Amniotic epithelial cell (primary cell): ENCODE measurements at places on chromosomes 5 and 9.

DNA sequence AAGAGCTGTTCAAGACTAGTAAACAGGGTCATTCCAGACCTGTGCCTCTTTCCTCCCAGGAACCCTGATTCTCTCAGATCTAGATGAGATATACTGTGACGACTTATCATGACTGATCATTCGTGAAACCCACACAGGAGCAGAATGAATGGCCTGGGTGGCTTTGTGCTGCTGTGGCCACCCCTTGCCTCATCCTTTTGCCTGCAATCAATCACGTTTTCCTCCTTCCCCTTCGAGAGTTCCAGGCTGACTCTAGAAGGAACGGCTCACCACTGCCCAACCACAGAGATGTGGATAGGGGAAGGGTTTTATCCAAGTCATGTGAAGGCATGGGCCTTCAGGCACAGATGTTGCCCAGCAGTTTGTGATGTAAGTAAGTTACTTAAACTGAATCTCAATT is 5.8 kb downstream of the ANXA6 start:
- DNase-seq: peak; percentile 91

GRCh38 chr5:40551496-40552491 is 127.9 kb upstream of the PTGER4 start:
- peak; percentile 98 for DNase-seq

- DNase-seq: no peak
Observed at GRCh38 chr5:41347569-41347968, 134.2 kb upstream of the C6 start.

GRCh38 chr9:16784002-16784401 is 86.5 kb downstream of the BNC2 start:
- DNase-seq: no peak
